Activated CD8-positive, alpha-beta memory T cell treated with anti-CD3 and anti-CD28 coated beads, Interleukin-2, amount 50 U/mL, for 4 hours (primary cell): ENCODE measurements at places on chromosomes 1 and 21.

GRCh38 chr1:156618853-156619581, at the start of gene HAPLN2:
Gene HAPLN2 (plus strand): TSS chr1:156619415. CDS start chr1:156623491, 4,076 bp downstream.
- peak; percentile 24 for DNase-seq

DNA sequence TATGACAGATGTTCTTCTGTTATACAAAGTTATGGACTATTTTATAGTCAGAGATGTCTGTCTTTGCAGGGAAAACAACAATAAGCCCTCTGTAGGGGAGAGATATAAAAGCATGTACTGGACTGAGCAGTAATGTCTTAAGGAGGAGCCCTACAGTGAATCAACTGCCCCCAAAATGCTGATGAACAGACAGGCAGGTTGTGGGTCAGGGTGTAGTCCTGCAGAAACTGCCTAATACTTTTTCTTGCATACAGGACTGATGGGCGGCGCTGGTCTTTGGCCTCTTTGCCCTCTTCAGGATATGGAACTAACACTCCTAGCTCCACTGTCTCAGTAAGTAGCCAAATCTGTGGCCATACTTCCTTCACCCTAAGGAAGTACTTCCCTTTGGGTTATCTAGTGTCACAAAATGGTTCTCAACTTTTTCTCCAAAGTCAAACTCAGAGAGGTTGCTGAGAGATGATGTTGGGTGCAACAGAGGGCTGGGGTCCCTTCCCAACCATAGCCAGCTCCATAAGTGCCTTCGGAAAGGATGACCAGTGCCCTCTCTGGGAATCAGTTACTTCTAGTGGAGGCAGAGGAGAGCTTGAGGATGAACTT, 129.8 kb downstream of the PIK3R3 start:
- no peak for DNase-seq

DNA sequence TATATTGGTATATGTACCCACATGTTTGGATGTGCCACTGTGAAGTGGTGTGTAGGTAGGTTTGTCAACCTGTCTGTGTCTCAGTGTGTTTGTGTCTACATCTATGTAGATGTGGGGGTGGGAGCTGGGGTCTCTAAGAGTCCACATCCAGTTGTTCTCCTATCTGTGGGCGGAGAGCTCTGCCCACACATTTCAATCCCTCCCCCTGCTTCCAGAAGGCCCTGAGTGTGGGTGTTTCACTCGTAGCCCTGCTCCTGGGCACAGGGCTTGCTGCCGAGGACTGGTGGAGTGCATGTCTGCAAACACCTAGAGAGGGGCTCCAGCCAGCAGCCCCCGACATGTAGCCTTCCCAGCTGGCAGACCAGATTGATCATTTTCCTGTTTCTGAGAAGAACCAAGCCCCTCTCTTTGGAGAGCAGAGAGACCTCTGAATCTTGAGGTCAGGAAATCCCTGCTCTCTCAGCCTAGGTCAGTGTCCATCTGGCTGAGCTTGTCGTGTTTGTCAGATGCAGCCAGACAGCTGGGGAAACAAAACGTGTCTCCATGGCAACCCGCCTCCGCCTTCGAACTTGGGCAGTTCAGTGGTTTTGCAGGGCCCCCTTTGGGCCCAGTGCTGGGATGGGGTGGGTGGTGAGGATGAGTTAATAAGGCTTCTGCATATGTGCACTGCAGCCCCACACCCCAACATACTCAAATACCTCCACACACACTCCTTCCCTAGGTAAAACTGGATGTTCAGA, 31.2 kb upstream of the SYNC start:
- DNase-seq: no peak

DNA sequence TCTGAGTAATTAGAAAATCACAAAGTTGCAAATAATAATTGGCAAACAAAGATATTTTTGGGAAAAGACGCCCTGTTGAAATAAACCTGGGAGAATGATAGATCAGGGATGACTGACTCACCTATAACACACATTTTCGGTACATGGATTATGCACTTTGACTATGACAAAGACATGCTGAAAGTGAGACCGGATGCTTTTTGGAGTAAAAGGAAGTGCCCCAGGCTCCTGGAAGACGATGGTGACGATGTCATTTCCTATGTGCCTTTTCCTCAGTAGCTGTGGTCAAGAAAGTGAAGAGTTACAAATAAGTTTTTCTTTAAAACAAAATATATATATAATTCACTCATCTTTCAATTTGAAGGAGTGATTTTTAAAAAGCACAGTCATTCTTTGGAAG, 158.7 kb downstream of the SIPA1L2 start:
- DNase-seq: no peak

DNA sequence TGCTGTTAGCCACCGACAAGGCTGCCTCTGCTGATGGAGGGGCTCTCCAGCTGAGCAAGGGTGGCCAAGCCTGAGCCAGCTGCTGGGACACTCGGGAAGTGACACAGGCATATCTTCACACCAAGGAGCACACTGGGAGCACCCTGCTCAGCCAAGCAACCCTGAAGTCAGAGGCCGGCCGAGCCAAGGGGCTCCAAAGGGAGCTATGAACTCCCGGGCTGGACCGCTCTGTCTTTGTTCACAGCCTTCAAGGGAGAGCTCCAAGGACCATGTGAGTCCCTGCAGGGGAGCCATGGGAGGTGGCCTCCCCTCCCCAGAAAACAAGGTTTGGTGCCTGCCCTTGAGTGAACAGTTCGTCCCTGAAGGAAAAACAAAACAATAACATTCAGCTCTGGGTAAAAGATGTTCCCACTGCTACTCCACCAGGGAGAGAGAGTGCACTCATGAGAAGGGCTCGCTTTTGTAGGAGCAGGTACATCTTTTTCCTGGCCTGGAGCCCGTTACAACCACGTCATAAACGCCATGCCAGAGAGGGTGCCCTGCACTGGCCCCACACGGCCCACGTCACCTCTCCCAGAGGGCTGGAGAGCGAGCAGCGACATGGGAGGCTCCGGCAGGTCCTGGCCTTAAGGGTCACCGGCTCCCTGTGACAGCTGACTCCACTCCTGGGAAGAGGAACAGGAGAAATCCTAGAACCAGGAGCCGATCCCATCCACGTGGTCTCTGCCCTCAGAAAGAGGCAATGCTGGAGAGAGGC, 56.3 kb upstream of the SLC25A33 start:
- no peak for DNase-seq

GRCh38 chr1:90220941-90221693, 226.2 kb downstream of the ZNF326 start:
- no peak for DNase-seq

DNA sequence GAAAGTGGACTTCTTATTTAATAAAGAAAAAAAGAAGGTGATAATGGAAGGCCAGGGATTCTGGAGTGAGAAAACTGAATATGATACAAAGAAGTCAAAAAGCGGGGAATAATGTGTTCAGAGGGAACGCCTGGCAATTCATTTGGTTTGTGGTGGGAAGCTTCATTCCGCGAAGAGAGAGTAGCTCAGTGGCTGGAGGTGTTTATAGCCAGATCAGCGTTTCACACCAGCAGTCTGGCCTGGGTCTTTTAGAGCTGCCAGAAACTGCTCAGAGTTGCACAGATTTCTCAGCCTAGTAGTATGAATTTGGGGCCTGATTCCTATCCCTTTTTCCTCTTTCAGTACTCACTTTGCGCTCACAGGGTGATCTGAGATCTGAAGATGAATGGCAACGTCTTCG, 67.8 kb upstream of the IPO9 start:
- no peak for DNase-seq

DNA sequence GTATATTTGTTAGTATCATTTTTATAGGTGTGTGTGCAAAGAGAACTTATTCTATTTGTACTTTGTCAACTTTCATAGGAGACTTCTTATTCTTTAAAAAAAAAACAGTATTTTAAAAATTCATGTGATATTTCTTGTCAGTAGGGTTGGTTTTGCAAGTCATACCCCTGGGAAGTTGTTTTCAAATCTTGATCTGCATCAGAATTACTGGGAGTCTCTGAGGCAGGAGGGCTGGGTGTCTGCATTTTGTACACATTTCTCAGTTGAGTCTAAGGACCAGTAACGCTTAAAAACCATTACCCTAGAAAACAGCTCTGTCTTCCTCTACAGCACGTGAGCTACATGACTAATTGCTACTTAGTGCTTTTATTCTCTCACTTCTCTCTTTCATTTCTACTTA, 76.0 kb upstream of the CTTNBP2NL start:
- no peak for DNase-seq

DNA sequence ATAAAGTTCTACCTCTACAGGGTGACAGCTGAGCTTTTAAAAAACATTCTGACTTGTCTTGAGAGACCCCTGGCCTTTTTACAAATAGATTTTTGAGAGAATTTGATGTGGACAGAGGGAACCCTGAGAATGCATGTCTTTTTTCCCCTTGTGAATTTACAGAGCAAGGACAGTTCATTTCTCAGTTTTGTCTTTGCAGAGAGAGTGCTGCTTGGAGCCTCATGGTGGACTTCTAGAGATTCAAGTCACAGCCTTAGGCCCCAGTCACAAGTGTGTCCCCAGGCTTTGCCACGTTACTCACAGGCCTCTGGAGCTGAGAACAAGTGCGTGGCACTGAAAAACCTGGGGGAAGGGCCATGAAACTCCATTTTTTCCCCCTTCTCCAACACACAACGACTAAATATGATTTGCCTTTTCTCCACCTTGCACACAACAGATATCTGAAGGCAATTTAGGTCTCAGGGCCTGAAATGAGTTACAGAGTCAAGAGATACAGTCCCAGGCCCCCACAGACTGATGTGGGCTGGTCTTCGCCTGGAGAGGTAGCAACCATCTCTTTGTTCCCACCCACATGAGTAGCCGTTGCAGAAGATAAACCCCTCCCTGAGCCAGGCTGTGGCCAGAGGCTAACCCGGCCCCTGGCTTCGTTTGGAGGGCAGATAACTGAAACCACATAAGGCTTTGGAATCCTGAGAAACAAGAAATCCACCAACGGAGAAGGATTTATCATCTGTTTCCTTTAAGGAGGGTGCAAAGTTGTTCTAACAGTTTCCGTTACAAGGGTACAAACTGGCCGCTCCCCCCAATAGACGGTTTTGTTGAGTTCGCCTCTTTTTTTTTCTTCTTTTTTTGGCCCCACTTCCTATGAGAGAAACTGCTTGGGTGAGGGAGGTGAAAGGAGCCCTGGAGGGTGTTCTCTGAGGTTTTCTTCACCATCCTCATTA, 1.0 kb upstream of the PIGV start:
- peak; percentile 30 for DNase-seq

DNA sequence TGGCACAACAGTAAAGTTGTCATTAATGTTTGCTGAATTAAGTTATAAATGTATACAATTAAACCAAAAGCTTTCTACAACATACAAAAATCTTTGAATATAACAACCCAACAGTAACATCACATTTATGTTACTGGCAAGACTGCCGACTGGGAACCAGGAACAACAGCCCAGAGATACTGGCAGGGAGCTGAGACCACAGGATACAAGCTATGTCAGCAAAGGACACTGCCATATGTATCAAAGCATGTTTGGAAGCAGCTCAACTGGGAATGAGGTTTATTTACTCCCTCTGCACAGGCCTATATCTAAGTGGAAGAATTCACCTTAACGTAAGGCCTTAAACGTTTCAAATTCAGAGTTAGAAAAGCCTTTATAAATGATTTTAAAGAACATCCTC, 50.4 kb downstream of the ARHGAP29 start:
- no peak for DNase-seq

DNA sequence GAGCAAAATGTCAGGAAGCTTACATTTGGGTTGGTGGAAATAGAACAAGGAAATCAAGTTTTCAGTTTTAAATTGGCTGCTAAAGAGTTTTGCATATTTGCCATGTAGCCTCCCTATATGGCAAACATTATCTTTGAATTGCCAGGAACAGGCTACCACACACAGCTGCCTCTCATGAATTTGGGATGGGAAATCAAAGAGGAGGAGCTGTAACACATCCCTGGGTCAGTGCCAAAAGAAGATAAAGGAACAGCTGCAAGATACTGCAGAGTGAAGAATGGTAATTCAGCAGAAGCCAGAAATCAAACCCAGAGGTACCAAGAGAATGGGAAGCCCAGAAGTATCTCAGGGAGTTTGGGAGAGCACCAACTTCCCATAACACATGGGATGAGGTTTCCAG, 18.6 kb upstream of the RASAL2 start:
- no peak for DNase-seq

GRCh38 chr1:189627427-189627826, 850.2 kb downstream of the BRINP3 start:
- no peak for DNase-seq

- no peak for DNase-seq
Observed at GRCh38 chr1:12506281-12507280, 111.4 kb downstream of the DHRS3 start.

- no peak for DNase-seq
Observed at GRCh38 chr21:43935711-43936110, 70.7 kb downstream of the AGPAT3 start.

DNA sequence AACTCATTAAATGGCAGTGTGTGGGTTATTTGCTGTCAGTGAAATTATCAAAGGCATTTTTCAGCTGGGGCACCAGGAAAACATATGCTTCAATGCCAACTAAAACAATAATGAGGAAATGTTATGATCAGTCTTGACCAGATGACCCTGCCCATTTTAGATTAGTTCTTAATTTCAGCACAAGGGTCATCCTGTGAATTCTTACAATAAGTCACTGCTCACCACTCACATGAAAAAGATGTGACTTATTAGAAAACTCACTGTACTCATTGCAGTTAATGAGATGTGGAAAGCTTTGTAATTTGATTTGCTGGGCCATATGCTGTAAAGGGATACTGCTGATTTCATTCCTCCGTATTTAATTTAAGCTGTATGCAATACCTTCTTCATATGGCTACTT, 178.5 kb upstream of the LMO4 start:
- no peak for DNase-seq

DNA sequence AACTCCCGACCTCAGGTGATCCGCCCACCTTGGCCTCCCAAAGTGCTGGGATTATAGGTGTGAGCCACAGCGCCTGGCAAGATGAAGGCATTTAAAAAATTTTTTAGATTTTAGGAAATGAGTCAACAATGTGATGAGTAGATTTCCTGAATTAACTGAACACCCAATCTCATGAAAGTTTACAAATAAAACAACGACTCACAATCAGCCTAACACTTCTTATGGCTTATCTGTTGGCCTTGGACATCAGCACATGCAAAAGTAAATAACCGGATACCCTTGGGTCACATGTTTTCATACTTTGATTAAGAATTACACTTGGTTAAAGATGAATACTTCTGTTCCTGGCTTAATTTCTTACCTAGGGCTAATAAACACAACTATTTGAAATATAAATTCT, 3.0 kb downstream of the GNG12 start:
- DNase-seq: no peak

DNA sequence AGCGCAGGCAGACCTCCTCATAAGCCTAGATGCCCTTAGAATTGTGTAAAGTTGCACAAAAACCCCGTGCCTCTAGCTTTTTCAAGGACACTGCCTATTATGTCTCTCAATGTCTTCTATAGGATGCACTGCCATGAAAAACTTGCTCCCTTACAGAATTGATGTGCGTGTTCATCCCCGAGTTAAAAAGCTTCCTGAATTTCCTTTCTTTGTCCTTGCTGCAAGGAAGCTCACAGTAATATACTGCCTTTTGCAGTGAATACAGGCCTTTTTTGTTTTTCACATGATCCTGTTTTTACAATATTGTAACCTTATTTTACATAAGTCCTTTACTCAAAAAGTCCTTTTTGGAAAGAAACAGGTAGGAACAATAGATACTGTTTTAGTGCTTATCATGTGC, 193.0 kb downstream of the TTLL7 start:
- no peak for DNase-seq
